Esophagus squamous epithelium (tissue), 5 donors: ENCODE measurements at places on chromosomes 16 and 17.

- no peak for DNase-seq
- H3K27me3 ChIP-seq: no peaks in the 10 kb centered on the region
- no peak overlapping the region for H3K4me3 ChIP-seq
Measured at GRCh38 chr16:11133344-11133943, 122.6 kb downstream of the SOCS1 start.

- H3K27ac ChIP-seq: peak overlapping the region; percentile 90
- no peaks in the 10 kb centered on the region for H3K27me3 ChIP-seq
- H3K4me3 ChIP-seq: no peak overlapping the region
- H3K36me3 ChIP-seq: no peaks in the 10 kb centered on the region
- peaks cover 68% of the 10 kb centered on the region for H3K4me1 ChIP-seq
- no peak for DNase-seq
Measured at GRCh38 chr17:59376506-59376905, 45.1 kb downstream of the YPEL2 start.

DNA sequence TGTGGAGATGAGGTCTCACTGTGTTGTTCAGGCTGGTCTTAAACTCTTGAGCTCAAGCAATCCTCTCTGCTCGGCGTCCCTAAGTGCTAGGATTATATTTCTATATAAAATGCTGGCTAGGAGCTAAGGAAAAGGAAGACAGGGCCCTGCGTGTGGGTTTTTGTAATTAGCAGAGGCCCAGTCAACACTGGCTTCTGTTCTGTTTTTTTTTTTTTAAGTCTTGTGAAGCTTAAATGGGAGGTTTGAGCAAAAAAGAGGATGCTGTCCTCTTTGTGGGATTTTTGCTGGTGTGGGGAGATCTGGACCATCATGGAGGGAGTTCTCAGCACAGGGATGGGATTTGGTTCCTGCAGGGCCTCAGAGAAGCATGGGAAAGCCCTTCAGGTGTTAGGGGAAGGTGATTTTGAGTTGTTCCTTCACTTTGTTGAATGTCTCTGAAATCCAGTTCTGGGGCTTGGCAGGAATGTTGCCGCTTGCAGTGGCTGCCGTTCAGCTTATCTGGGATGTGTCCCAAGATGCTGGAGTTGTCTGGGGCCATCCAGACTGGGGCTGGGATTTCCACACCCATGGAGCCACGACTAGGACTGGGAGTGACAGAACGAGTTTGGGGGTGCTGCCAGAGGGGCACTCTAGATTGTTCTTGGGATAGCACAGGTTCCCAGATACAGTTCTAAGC lies 4.2 kb downstream of the PYCARD start:
- H3K36me3 ChIP-seq: peaks cover 6% of the 10 kb centered on the region
- no peak overlapping the region for H3K27ac ChIP-seq
- DNase-seq: no peak
- H3K4me3 ChIP-seq: no peak overlapping the region
- H3K27me3 ChIP-seq: no peaks in the 10 kb centered on the region

DNA sequence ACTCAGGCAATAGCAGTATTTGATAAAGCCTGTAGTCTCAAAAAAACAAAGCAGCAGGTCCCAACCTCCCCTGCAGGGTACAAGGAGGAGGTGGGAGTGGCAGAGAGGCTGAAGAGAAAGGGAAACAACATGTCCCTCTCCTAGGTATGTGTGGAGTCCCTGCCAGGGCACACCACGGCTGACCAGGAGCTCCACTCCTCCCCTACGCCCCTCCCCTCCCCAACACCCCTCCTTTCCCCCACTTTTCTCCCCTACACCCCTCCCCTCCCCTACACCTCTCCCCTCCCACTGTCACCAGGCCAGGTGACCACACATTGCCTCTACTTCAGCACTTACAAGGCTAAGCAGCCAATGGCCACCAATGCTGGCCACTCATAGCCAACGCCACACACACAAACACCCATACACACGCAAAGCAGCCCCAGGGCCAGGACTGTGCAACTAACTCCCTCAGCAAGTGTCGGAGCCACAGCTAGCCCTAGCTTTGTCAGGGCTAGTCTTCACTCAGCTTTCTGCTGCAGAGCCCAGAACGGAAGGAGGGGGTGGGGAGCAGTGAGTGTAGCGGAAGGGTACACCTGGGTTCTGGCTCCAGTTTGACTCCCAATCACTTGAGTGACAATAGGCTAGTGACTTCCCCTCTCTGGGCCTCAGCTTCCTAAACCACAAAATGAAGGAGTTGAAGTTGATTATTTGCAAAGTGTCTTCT lies 8.2 kb downstream of the CAVIN1 start:
- peaks cover 100% of the 10 kb centered on the region for H3K4me1 ChIP-seq
- H3K27ac ChIP-seq: peak overlapping the region; percentile 78
- no peaks in the 10 kb centered on the region for H3K36me3 ChIP-seq
- peak overlapping the region; percentile 17 for H3K4me3 ChIP-seq

- H3K4me3 ChIP-seq: no peak overlapping the region
Measured at GRCh38 chr17:45200701-45201100, 21.0 kb upstream of the FMNL1 start.

GRCh38 chr17:36085765-36086164 lies 4.2 kb downstream of the CCL3 start:
- H3K27me3 ChIP-seq: peaks cover 18% of the 10 kb centered on the region
- no peaks in the 10 kb centered on the region for H3K36me3 ChIP-seq
- no peak for DNase-seq
- no peaks in the 10 kb centered on the region for H3K4me1 ChIP-seq

- H3K36me3 ChIP-seq: peaks cover 14% of the 10 kb centered on the region
- H3K27me3 ChIP-seq: no peaks in the 10 kb centered on the region
- H3K27ac ChIP-seq: peak overlapping the region; percentile 97
Measured at GRCh38 chr17:39981207-39981741, 667 bp downstream of the PSMD3 start.
